NCI-H187 treated with DMSO at 0.1 percent for 48 hours (cell line): ENCODE measurements at places on chromosomes 3 and 15.

DNA sequence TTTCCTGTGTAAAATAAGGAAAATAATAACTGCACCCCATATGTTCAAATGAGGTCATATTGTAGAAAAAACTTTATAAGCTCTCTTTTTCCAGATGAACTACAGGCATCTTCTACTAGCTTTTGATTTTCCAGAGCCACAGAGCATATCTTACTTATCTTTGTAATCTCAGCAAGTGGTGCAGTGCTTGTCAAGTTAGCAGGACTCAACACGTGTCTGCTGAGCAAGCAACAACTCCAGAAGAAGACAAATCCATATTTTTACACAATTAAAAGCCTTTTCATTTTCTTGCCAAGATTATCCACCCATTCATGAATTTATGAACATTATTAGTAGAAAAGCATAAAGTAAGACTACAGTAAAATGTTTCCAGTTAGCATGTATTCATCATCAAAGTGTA lies 14.4 kb upstream of the TSC22D2 start:
- no peak for DNase-seq

DNA sequence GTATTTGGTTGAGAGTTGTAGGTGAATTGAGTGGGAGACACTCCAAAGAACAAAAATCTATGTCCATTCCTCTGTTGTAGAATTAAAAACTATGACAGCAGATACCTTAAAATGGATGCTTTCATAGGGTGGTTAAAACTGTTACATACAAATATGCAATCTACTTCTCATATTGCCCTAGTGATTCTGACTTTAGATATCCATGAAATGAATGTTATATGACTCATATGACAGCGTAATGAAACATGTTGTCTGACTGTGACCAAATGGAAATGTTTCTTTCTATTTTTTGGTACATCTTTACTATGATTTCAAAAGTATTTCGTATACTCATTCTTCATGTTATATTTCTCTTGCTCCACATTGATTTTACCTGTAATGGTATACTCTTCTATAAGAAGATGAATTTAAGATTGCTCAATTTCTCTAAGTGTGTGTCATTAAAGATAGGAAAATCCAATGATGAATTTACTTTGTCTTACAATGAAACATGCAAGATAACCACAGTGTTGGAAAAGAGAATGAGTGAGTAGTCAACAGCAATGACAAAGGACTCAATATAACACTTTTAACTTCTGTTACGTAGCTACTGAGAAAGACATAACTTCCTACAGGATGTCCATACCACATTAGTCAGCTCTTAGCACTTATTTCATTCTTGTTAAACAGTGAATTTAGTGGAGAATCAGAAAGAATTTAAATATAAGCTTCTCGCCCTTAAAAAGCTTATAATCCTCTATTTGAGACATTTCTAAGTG lies 79.3 kb upstream of the LSAMP start:
- DNase-seq, result no peak

- DNase-seq, result no peak
These were observed 2.6 kb downstream of the ITIH1 start for GRCh38 chr3:52779837-52780585.

- DNase-seq, result no peak
These were observed 123.8 kb upstream of the CHL1 start for GRCh38 chr3:72776-73175.

DNA sequence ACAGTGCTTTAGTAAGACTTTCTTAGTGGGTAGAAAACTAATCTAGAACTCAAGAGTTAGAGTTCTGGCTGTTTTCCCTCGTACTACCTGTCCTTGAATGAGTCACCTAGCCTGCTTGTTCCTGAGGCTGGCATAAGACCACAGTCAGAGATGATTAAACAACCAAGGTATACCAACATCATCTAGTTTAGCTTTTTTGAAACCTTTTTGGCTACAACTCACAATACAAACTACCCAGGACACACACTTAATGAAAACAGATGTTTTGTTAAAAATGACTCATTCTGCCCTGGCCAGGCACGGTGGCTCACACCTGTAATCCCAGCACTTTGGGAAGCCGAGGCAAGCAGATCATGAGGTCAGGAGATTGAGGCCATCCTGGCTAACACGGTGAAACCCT lies 4.6 kb downstream of the MCCC1 start:
- no peak for DNase-seq

DNA sequence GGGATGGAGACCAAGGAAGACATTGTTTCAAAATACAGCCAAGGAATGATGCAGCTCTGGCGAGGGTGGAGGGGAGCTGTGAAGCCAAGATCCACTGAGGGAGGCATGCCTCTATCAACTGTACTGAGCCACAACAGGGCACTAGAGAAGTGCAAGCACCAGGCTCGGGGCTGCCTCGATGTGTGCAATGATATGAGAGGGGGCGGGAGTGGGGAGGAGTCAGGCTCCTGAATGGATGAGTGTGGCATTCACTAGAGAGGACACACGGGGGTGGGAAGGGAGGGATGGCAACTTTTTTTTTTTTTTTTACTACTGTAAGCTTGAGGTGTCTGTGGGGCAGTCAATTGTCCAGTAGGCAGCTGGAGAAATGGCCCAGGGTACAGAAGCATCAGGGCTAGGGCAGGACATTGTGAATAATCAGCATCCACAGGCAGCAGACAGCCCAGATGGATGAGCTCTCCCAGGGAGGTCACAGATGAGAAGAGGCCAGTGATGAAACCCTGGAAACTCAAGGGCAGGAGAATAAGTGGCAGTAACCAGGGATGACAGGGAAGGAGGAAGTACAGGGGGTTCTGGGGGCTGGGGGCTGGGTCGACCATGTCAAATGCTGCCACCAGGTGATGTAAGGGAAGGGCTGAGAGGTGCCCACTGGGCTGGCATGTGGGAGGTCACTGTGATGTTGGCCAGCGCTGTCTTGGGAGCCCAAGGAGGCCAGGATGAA lies 5.9 kb downstream of the STOML1 start:
- no peak for DNase-seq

GRCh38 chr3:48553361-48553760 lies 3.2 kb downstream of the PFKFB4 start:
- DNase-seq, result no peak
